ENCODE measurements at places on chromosomes 1 and 21.

DNA sequence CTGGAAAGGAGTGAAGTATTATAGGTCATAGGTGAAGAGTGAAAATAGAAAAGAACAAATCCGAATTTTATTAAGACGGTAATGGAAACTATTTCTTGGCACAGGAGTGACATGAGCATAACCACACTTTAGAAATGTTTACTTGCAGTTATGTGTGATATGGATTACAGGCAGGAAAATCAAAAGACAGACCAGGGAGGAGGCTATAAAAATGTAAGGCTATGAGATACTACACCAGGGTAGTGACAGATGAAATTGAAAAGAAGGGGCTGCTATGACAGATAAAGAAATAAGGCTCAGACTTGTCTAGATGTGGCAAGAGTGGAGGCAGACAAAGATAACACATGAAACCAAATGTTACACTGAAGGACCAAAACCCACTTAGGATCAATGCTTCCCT lies 31.7 kb downstream of the GPATCH2 start:
- no peak for DNase-seq

DNA sequence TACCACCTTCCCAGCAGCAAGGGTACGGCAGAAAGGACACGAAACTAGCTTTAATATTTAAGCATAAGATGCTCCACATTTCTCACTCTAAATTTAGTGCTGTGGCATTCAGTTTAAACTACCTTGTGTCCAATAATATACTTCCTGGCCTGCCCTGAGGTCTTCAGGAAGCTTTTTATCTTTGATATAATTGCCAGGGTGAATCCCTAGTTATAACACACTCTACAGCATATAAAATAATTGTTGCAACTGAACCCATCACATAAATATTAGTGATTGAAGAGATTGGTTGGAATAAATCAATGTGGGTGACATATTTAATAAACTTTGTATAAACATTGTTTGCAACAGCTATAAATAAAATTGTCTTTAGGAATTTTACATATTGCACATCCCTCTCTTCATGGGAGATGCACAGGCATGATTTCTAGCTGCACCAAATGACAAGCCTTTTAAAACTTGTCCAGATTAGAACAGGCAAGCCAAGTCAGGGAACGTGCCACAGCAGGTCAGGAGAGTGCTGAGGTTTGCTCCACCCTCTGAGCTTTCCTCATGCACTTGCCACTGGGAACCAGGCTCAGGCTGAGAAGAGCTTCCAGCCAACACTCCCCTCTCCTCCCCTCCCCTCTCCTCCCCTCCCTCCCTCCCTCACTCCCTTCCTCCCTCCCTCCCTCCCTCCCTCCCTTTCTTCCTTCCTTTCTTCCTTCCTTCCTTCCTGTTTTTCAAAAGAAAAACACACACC lies 623.2 kb upstream of the PKN2 start:
- peak; percentile 8 for DNase-seq

- DNase-seq, result no peak
Measured at GRCh38 chr21:14877581-14878228, 187.1 kb downstream of the NRIP1 start.

- DNase-seq, result no peak
Measured at GRCh38 chr1:29230204-29230552, 556 bp downstream of the MECR start.

- no peak for DNase-seq
Measured at GRCh38 chr21:31295676-31296075, 48.4 kb downstream of the TIAM1 start.

DNA sequence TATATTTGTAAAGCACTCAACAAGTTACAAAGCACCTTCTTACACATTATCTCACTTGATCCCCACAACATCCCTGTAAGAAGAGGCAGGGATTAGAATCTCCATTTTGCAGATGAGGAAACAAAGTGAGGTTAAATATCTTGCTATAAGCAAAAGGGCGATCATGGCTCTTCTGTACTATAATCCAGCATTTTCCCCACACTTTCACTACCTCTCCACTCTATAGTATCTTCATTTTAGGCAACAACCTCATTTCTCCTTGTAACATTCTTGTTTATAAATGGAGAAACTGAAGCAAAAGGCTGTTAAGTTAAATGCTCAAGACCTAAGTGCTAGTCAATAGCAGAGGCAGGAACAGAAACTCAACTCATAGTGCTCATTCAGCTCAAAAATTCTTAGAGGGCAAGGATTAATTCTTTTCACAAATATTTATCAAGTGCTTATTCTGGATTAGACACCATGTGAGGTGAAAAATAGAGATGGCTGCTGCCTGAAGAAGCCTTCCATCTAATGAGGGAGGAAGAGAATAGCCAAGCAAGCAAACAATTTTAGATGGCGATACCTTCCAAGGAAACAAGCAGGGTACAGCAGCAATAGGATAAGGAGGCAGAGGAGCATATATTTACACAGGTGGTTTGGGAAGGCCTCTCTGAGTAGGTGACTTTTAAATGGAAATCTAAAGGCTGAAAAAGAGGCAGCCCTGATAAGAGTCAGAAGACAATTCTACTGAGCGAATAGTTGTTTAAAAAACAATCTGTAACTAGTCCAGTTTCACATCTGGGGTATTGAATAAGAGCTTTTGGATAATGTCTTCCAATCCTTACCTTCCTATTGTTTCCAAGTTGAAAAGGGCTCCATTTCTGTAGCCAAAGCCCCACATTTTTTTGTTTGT lies 3.5 kb downstream of the ERRFI1 start:
- no peak for DNase-seq

DNA sequence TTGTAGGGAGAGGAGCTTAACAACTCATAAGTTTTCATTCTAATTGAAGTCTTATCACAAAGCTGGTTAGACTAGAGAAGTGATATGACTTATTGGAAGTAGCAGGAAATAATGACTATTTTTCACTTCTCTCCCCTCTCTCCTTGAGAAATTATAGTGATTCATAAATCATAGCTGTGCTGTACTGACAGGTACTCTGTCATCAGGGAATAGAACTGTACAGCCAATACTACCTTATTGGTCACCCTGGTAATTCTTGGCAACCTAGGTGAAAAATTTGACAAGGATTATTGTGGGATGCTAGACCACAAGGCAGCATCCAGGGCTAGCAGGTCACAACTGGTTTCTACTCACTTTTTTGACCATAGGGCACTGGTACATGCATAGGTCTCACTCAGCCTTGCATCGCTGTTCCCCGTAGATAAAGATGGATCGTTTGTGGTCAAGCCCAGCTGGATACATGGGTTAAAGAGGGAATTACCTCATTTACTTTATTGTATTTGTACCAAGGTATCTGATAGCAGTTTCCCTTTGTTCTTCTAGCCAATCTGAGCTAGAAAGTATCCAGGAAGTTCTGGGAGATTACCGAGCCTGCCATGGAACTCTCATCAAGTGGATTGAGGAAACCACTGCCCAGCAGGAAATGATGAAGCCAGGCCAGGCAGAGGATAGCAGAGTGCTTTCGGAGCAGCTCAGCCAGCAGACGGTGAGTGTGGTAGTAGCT lies 113.6 kb downstream of the MACF1 start:
- no peak for DNase-seq

DNA sequence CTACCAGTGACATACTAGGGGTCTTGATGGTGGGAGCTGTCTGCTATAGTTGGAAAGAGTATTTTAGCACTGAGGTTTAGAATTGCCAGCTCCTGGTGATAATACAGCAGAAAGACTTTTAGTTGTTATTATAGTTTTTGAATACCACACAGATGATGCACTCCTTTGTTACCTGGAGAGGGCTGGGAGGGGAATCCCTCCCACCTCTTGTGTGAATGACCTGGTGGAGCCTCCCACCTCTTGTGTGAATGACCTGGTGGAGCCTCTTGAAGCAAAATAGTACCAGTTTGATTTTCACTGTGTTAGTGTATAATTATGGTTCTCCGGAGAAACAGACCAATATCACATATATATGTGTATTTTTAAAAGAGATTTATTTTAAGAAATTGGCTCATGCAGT lies 3.3 kb downstream of the DISP1 start:
- DNase-seq, result no peak

GRCh38 chr1:183467687-183468086 lies 4.6 kb upstream of the SMG7 start:
- DNase-seq, result no peak

DNA sequence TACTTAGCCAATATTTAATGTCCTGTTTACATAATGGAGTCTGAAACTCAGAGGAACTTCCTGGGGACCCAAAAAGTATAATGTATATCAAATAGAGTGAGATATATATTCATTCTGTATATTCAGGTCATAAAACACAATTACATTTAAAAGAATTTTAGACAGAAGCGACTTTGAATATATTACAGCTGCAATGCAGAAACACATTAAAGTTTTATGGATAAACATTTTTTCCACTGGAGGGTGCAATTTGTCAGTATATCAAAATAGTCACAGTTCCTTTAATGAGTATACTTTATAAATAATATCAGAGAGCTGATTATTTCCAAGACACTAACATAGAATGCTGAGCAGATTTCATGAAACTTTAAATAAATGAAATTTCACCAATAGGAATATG lies 43.9 kb upstream of the CRB1 start:
- DNase-seq, result no peak

- DNase-seq, result no peak
Measured at GRCh38 chr1:211711315-211711705, 35.9 kb upstream of the NEK2 start.

- no peak for DNase-seq
Measured at GRCh38 chr1:108152782-108153222, 47.3 kb downstream of the SLC25A24 start.

DNA sequence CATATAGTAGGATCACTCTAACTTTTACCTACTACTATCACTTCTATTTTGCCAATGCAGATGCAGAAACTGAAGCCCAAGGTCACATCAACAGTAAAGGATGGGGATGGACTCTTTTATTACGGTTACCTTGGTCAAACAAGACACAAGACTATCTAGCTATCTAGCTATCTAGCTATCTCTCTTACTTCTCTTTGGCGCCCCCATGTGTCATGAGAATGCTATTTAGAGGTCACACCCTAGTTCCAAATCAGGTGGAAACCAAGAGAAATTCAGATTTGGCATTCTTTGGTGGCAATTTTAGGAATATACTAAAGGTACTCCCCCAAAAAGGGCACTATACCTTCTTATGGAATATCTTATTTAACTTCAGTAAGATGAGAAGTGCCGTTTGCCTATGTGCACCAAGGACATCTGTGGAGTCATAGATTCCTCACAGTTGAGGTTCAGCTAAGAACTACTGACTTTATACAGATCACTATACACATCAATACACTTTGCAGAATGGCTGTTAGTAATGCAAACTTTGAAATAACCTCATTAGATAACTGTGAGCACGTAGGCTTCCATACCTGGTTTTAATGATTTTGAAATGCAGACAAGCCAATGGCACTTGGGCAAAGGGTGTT lies 6.7 kb downstream of the ZNF648 start:
- peak; percentile 79 for DNase-seq

DNA sequence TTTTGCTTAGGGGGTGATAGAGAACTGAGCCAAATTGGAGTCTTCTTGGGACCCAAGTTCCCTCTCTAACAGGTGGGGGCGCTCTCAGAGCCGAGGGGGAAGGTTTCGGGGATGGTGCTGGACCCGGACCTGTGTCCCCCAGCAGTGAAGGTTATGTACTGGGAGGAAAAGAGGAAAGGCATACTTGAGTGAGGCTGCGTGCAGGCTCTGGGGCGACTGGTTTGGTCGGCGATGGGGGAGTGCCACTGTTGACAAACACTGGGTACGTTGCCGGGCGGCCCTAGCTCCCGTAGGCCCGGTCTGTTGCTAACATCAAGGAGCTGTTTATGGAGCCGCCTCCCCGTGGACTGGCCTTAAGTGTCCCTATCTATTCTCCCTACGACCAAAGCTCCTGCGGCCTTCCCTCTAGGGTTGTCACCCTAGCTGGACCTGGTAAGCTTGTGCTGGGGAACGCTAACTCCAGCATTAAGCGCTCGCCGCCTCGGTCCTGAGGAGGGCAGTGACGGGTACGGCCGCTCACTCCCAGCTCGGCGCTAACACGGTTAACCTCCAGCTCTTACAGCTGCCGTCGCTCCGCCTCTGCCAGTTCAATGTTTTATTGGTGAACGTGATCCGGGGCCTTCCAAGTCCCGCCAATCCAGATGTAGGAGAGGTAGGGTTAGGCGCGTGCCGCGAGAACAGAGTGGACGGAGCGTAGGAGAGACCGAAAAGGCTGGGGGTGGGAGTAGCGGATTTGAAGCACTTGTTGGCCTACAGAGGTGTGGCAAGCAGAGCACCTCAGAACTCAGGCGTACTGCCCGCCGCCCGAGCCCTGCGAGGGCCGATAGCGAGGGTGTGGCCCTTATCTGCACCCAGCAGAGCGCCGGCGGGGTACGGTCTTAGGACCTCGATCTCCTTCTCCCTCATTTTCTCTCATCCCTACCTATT lies at the start of gene PPOX:
PPOX (plus strand) TSS at position 685 of the 927 bp plus-strand sequence. CDS start 422 bp downstream, outside the sequence.
- peak; percentile 95 for DNase-seq

- DNase-seq, result peak; percentile 34
Measured at GRCh38 chr21:44466351-44466954, 11.1 kb downstream of the LRRC3 start.

DNA sequence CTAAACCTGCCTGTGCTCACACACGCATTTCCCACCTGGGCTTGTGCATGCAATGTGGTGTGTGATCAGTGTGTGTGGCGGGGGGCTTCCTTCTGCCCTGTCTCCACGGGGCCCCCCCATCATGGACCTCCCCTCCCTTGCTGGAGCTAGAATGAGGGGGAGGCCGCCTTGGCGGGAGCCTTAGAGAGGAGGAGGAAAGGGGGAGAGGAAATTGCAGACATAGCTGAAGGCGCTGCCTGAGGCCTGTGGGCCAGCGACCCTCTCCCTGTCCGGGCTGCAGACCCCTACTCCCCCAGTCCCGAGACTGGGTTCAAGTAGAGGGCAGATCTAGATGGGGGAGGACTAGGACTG lies 883 bp upstream of the EVA1B start:
- DNase-seq, result no peak

GRCh38 chr1:246020211-246020954 lies 486.7 kb downstream of the SMYD3 start:
- no peak for DNase-seq

GRCh38 chr1:30712583-30712982 lies 10.8 kb downstream of the MATN1 start:
- no peak for DNase-seq

DNA sequence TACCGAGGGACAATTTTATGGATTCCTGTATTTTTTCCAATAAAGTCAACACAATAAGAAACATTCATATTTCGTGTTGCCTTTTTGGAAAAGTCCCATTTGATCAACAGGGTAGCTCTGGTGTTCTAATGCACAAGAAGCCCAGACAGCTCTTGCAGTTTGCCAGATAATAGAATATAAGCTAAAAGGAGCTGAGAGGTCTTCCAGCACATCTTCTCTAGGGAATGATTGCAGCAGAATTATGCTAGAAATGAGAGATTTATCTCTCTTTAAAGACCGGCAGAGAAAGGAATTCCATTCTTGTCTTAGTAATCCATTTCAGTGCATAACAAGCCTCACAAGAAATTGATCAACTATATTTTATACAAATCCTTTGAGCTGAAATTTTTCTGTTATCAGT lies 25.0 kb upstream of the DDX59 start:
- no peak for DNase-seq

DNA sequence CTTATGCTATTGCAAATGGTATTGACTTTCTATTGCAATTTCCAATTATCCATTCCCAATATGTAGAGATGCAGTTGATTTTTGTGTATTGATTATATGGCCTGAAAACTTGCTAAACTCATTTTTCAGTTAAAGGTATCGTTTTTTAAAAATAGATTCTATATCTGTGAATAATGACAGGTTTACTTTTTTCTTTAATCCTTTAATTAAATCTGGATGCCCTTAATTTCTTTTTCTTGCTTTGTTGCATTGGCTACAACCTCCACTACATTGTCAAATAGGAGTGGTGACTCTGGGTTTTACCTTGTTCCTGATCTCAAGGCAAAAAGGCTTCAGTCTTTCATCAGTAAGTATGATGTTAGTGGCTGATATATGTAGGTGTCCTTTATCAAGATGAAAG lies 522.4 kb downstream of the MATN1 start:
- DNase-seq, result no peak

GRCh38 chr1:47592296-47593012 lies 154.6 kb downstream of the FOXD2 start:
- no peak for DNase-seq
